Activated naive CD4-positive, alpha-beta T cell treated with anti-CD3 and anti-CD28 coated beads for 36 hours (primary cell): ENCODE measurements at places on chromosomes 12 and 14. TPM values are rescaled to one million over a fixed set of nuclear protein-coding genes. Genes with fewer than 3 reads are reported as not detected.

DNA sequence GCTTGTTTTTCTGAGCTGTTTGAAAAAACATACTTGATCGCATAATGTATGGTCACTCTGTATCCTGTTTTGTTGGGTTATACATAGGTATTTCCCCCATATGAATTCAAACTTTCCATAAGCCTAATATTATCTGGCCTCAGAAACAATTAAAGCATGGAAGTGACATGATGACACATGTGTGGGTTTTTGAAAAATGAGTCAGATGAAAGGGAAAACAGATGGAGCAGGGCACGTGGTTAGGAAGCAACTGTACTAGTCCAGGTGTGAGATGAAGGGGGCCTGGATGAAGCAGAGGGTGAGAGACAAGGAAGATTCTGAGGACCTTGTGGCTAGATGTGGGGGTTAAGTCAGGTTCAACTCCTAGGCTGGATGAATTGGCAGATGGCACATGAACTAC lies 92.7 kb upstream of the DNM1L start:
- DNase-seq = no peak

DNA sequence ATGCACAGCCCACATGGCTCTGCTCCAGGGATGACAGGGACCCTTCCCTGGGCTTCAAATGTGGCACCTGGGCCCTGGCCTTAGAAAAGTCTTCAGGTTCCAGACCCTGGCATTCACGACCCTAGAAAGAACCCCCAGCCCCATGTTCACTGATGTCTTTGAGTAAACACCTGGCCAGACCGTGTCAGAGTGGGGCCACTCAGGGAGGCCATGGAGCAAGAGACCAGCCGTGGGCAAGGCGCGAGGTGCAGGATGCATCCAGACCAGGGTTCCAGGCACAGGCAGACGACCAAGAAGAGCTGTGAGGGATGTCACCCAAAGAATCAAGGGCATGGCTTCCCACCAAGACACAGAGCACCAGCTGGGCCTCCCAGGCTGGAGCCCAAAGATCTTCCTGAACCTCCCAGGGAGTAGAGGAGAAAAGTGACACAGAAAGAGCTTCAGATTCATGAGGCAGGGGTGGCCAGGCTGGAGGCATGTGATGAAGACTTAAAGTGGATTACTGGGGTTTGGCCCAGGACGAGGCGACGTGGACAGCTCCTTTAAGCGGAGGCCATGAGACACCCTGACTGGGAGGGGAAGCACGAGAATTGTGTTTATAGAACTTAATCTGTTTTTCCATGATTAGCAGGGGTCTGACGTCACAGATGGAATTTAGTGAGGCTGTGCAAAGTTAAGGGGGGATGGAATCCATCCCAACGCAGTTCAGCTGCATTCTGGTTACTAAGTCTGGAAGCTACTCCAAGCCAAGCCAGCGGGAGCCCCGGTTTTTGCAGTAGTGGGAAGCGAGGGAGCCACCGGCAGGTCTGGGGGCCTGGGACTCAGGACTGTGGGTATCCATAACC lies 61.6 kb downstream of the ARL6IP4 start:
- DNase-seq = no peak

- DNase-seq = no peak
Observed at GRCh38 chr12:6957151-6957701, 6.1 kb downstream of the PTPN6 start.

DNA sequence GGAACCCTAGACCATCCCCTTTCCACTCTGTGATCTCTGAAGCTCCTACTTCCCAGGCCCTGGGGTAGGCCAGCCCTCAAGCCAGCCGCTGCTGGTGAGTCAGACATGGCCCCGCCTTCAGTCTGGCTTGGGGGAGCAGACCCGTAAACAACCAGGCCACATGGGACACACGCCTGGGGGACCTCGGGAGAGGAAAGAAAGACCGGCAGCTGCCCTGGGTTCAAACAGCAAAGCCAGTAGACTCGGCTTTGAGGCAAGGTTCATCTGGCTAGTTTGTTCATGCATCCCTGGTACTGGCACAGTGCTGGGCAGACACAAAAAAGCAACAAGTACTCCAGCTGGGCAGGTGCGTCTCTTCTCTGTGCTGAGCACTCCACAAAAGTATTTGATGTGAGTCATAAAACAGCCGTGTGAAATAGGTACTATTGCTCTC lies 101.9 kb downstream of the SETD3 start:
- DNase-seq = no peak

DNA sequence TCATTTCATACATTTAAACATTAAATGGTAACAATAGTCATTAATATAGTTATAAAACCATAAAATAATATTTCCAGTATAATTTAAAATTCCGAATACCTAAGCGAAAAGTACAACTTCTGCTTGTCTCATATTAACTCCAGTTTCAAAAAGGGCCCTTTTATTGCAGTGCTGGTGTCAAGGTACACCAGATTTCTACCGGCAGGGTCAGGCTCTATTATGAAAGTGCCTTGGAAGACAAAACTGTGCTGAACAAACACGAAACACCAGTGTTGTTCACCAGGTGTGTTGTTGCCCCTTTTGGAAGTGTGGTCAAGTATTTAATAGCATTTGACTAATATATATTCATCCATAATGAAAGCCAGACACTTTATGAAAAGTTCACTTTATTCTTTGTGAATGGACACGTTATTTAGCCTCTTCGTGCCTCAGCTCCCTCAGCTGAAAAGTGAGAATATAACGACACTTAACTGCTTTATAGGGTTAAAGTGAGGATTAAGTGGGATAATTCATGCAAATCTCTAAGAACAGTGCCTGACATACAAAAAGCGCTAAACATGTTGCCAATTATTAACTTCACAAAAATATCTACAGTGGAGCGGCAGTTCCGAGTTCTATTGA lies 20.3 kb upstream of the GNS start:
- no peak for DNase-seq

DNA sequence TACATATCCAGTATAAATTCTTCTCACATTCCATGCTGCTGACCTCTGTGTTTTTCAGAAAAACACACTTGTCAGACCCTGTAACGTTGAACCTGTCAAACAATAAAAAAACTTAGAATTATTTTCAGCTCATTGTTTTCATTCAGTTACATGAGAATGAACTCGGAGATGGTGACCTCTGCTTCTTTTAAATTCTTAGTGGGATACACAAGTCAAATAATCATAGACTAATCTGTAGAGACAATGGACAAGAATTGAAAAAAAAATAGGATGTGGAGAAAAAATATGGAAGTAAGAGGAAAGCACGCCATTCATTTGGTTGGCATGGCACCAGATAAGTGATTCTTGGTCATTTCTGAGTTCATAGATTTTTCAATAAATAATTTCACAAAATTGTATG lies 7.2 kb downstream of the CD69 start:
- no peak for DNase-seq

Gene NRXN3
- total RNA-seq = not detected

Gene SIX1
- not detected for total RNA-seq

DNA sequence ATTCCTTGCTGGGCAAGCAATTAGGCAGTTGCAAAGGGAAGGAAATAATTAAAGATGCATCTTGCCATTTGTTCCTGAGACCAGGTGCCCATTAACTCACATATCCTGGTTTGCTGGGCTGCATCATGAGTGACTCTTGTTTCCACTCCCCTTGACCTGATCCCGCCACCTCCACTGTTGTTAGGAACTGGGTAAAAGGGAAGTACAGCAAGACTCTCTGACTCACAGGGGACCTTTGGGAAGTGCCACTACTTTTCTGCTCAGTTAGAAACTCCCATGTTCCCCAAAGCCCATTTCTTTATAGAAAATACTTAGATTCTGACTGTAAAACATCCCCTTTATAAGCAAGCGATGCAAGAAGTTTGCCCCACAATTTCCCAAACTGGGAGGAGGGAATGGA lies 186.0 kb upstream of the BCL2L14 start:
- no peak for DNase-seq

- DNase-seq = peak; percentile 20
Observed at GRCh38 chr12:120677765-120678473, 9.0 kb upstream of the MLEC start.

GRCh38 chr14:42921901-42922300 lies 1315.2 kb downstream of the LRFN5 start:
- DNase-seq = no peak

GRCh38 chr12:43795716-43796280 lies 10.3 kb downstream of the TWF1 start:
- no peak for DNase-seq
